Activated CD4-positive, alpha-beta T cell treated with anti-CD3 and anti-CD28 coated beads, Interleukin-2, amount 10 ng/mL, durations not matched to agents 24 days and 14 days (primary cell): ENCODE measurements at places on chromosomes 1 and 21. TPM values are rescaled to one million over a fixed set of nuclear protein-coding genes. Genes with fewer than 3 reads are reported as not detected.

GRCh38 chr1:187513190-187513589 is 684.4 kb downstream of the PLA2G4A start:
- no peak overlapping the region for H3K27ac ChIP-seq
- no peak overlapping the region for H3K4me3 ChIP-seq
- no peaks in the 10 kb centered on the region for H3K36me3 ChIP-seq
- no peak for DNase-seq
- H3K27me3 ChIP-seq: no peaks in the 10 kb centered on the region

GRCh38 chr1:17274186-17275170 is 25.6 kb downstream of the PADI3 start:
- no peaks in the 10 kb centered on the region for H3K27me3 ChIP-seq
- H3K36me3 ChIP-seq: no peaks in the 10 kb centered on the region
- no peaks in the 10 kb centered on the region for H3K4me1 ChIP-seq
- DNase-seq: peak; percentile 78
- no peak overlapping the region for H3K27ac ChIP-seq

The AJAP1 gene
- total RNA-seq: not detected in 2 replicates

The IL19 gene
- not detected in 2 replicates for total RNA-seq

GRCh38 chr1:202349206-202349928 is 868 bp downstream of the PPP1R12B start:
- no peaks in the 10 kb centered on the region for H3K36me3 ChIP-seq
- peaks cover 25% of the 10 kb centered on the region for H3K4me1 ChIP-seq
- DNase-seq: no peak
- peak overlapping the region; percentile 77 for H3K27ac ChIP-seq
- peak overlapping the region; percentile 83 for H3K4me3 ChIP-seq

- no peaks in the 10 kb centered on the region for H3K27me3 ChIP-seq
- DNase-seq: no peak
- H3K4me1 ChIP-seq: peaks cover 5% of the 10 kb centered on the region
Measured at GRCh38 chr21:43306911-43307676, 119.8 kb downstream of the SIK1 start.

The BRINP2 gene
- 0.26 TPM in 1 of 2 replicates, not detected in the other for total RNA-seq

- H3K4me1 ChIP-seq: peaks cover 12% of the 10 kb centered on the region
- no peak for DNase-seq
- no peaks in the 10 kb centered on the region for H3K36me3 ChIP-seq
- no peak overlapping the region for H3K4me3 ChIP-seq
Measured at GRCh38 chr1:228930479-228930957, 195.2 kb downstream of the RHOU start.

- H3K27me3 ChIP-seq: peaks cover 22% of the 10 kb centered on the region
- H3K27ac ChIP-seq: peak overlapping the region; percentile 94
- H3K4me1 ChIP-seq: peaks cover 33% of the 10 kb centered on the region
- H3K36me3 ChIP-seq: peaks cover 3% of the 10 kb centered on the region
Measured at GRCh38 chr1:212596798-212597197, 11.8 kb upstream of the ATF3 start.

The ETNK2 gene
- total RNA-seq: 0.07 TPM in 1 of 2 replicates, not detected in the other
